NCI-H446 (cell line): ENCODE measurements at places on chromosomes 11 and 22.
A peak's percentile ranks its signal among the peaks of the same experiment; 100 is the strongest.

DNA sequence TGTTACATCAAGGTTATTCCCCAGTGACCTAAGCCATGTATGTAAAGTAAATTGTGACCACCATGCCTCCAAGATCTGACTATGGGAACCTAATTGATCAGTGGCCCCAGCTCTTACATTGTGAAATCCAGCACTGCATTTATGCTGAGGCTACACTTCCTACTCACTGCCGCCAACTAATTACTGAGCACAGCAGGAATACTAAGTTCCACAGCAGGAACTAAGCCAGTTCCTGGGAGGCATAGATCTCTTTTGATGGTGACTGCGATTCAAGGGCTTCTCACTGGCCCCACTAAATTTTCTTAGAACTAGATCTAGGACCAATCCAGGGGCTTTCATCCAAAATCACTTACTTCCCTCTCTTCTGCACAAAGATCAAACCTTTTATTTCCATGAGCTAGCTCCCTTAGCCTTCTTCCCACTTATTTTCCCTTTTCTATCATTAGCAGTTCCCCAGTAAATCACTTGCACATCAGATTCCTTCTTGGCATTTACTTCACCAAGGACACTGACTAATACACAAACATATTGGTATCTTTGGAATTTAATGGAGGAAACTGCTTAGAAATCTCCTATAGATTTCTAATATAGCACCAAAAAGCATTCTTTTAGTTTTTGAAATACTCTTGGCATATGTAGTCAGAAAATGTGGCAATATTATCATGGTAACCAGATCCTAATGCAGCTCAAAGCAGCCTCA is 46.0 kb downstream of the CNTN5 start:
- DNase-seq, result no peak

DNA sequence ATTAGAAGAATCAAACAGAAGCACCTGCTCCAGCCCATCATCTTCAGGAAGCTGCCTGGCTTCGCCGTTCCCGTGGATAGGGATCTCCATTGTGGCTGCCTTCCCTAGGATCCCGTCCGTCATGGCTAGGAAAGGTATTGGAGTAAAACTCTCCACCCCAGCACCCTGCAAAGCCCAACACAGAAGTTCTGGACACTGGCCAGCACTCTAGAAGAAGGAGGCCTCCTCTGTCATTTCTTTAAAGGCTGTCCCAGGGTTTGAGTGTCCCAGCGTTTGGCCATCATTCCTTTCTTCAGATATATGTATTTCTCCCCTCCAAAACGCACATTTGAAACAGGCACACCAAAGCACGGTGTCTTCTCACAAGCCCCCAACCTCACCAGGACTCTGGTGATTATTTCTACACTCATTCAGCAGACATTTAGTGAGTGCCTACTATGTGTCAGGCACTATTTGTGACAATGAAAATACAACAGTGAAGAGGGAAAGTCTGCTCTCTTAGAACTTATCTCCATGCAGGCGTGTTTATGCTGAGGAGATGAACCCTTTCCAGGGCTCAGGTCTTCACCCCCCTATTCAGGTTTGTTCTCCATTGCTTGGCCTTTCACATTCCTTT is 724 bp downstream of the ARFIP2 start:
- no peak for DNase-seq

- DNase-seq, result no peak
Measured at GRCh38 chr11:10730151-10730550, 20.9 kb upstream of the CTR9 start.

- DNase-seq, result no peak
Measured at GRCh38 chr11:24497831-24498230, 978 bp downstream of the LUZP2 start.

DNA sequence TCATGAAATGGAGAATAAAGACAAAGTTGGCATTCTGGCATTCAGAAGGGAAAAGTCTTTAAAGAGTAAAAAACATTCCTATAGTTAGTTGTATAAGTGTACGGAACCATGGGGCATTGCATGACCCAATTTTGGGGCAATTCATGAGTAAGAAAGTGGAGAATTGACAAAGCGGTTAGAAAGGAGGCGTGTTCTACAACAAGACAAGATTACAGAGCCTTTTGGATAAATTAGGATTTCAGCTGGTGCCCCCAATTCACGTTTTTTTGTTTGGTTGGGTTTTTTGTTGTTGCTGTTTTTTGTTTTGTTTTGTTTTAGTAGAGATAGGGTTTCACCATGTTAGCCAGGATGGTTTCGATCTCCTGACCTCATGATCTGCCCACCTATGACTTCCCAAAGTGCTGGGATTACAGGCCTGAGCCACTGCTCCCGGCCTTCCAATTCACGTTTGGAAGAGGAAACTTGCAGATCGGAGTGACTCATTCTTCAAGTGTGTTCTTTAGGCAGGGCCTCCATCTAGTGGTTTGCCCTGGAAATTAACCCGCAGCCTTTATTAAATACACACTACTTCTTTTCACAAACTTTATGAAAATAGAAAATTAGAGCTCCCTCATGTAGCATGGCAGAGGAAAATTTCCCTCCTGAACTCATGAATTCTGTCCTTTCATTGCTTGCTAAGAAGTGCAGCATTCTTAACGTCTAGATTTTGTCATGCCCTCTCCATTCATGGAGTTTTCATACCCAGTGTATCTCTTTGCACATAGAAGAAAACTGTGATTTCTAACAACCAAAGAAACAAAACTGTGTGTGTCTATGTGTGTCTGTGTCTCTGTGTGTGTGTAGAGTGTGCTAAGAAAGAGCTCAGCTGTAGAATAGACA is 118.1 kb downstream of the BBOX1 start:
- peak; percentile 84 for DNase-seq
